CD4-positive, alpha-beta T cell (primary cell): ENCODE measurements at places on chromosomes 2 and 18.

DNA sequence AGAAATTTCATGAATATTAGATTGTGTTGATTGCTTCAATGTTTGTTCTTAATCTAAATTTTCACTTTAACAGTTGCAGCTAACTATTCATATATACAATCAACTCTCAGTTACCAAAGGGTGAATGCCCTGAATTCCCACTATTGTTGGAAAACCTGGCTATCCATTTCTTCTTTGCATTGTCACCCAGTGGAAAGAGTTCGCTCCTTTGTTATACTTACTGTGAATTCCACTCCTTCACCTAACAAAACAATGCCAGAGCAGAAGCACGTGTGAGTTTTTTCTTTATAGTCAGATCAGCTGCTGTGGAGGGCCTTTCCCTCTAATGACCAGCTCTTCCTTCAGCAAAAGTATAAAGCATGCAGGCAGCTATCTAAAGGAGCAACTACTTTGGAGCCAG lies 409.2 kb upstream of the NRP2 start:
- H3K36me3 ChIP-seq: no peaks in the 10 kb centered on the region
- no peak for DNase-seq
- H3K4me1 ChIP-seq: no peaks in the 10 kb centered on the region
- no peak overlapping the region for H3K4me3 ChIP-seq
- H3K27me3 ChIP-seq: no peaks in the 10 kb centered on the region

- no peaks in the 10 kb centered on the region for H3K27me3 ChIP-seq
- H3K4me3 ChIP-seq: no peak overlapping the region
- H3K27ac ChIP-seq: no peak overlapping the region
Measured at GRCh38 chr2:241944821-241945220, 75.3 kb downstream of the RTP5 start.

DNA sequence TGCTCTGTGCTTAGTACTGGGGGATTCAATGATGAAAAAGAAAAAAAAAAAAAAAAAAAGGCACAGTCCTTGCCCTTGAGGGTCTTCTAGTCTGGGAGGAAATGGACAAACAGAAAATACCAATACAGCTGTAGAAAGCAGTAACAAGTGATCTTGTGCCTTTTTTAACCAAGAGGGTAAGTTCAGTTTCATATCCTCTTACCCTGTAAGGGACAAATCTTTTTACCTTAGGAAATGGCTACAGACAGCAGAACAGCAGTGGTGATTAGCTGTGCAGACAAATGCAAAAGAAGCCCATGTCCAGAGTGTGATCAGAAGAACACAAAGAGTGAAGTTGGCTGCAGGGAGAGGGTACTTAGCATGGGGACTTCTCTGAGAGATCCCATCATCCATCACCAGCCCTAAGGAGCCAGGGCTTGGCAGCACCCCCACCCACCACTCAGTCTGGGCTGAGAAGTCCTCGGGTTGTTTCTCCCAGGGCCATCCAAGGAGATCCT lies 102.9 kb downstream of the ALPK2 start:
- no peak overlapping the region for H3K4me3 ChIP-seq
- peaks cover 4% of the 10 kb centered on the region for H3K4me1 ChIP-seq
- H3K36me3 ChIP-seq: no peaks in the 10 kb centered on the region
- H3K27ac ChIP-seq: no peak overlapping the region
- DNase-seq: no peak

- DNase-seq: no peak
- H3K36me3 ChIP-seq: no peaks in the 10 kb centered on the region
- no peak overlapping the region for H3K4me3 ChIP-seq
- H3K27ac ChIP-seq: no peak overlapping the region
Measured at GRCh38 chr2:210792000-210792399, 235.6 kb downstream of the CPS1 start.

DNA sequence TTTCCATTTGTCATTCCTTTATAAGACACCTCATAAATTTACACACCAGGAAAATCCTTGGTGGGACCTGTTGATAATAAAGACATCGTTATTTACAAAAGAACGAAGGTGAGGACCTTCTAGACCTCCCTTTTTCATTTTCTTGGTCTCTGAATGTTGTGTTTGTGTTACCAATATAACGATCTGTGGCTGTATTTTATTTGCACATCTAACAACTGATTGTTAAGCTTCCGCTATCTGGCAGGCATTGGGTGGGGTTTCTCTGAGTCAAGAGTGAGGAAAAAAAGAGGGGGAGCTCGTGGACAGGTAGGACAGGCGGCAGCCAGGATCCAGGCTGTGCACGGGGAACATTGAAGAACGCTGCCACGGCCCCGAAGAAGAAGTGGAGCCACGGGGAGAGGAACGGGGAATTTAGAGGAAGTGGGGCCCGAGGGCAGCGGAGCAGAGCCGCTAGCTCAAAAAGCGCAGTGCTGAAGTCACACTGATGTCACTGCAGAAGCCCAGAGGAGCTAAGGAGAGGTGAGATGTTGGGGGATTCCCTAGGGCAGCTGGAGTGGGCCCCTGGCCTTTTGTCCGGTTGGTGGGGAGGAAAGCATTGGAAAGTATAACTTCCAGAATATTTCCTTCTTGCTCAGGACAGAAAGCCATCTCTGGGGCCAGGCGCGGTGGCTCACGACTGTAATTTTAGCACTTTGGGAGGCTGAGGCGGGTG lies 20.9 kb upstream of the DNMT3A start:
- H3K27me3 ChIP-seq: no peaks in the 10 kb centered on the region
- H3K4me3 ChIP-seq: peak overlapping the region; percentile 61
- H3K27ac ChIP-seq: peak overlapping the region; percentile 67
- peaks cover 21% of the 10 kb centered on the region for H3K4me1 ChIP-seq

- no peaks in the 10 kb centered on the region for H3K27me3 ChIP-seq
- no peaks in the 10 kb centered on the region for H3K4me1 ChIP-seq
- DNase-seq: no peak
- H3K27ac ChIP-seq: no peak overlapping the region
Measured at GRCh38 chr2:143514413-143514812, 385.2 kb downstream of the ARHGAP15 start.

DNA sequence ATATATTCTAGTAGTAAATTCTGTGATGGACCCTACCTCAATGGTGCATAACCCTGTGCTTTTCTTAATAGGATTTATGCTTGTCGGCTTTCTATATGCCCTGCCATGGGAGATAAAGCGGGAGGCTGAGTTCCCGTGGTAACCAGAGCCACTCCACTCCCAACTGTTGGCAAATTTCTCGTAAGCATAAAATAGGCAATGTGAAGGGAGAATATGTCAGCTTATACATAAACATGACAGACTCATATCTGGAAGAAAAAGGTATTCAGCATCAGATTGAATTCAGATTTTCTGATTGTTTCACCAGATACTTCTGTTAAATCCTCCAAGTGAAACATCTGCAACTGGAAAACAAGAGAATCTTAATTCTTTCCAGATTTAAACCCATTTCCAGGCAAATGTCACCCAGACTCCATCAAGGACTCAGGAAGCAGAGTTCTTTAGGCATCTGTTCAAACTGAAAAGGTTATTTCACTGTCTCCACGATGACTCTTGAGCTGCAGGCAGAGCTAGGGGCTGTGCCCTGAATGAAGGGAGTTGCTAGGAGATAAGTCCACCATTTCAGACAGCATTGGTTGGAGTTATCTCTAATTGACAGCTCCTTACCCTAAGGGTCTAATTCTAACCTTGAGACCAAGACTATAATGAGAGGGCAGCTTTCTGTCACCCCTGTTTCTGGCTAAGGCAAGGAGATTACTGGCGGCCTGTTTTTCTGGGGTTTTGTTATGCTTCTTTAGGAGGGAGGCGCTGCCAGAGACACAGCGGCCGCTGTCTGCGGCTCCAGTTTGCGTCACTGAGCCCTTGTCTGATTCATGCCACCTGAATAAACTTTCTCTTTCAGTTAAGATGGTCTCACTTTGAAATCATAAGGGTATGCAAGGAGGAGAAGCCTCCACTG lies 381.3 kb downstream of the SOX11 start:
- H3K4me3 ChIP-seq: no peak overlapping the region
- H3K36me3 ChIP-seq: no peaks in the 10 kb centered on the region
- no peaks in the 10 kb centered on the region for H3K4me1 ChIP-seq
- DNase-seq: no peak

DNA sequence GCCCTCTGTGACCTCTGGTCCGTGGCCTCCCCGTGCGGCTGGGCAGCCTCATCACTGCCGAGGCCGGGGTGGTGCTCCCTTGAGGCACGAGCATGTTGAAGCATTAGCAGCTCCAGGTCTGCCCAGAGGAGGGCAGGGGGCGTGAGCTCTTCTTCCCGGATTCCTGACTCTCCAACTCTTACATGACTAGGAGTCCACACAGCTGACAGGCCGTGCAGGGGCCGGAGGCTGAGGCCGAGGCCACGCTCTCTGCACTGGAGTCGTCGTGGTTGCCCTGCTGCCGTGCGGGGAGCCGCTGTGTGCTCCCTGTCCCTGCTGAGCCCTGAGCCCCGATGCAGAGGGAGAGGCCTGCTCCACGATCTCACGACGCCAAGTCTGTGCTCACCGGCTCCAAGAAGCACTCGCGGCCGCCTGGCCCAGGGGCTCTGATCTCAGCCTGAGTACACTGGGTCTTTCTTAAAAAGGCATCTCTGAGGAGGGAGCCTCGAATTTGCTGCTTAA lies 19.4 kb upstream of the KCNG2 start:
- H3K27ac ChIP-seq: no peak overlapping the region
- H3K4me1 ChIP-seq: no peaks in the 10 kb centered on the region
- H3K36me3 ChIP-seq: no peaks in the 10 kb centered on the region
- no peaks in the 10 kb centered on the region for H3K27me3 ChIP-seq
- H3K4me3 ChIP-seq: no peak overlapping the region

DNA sequence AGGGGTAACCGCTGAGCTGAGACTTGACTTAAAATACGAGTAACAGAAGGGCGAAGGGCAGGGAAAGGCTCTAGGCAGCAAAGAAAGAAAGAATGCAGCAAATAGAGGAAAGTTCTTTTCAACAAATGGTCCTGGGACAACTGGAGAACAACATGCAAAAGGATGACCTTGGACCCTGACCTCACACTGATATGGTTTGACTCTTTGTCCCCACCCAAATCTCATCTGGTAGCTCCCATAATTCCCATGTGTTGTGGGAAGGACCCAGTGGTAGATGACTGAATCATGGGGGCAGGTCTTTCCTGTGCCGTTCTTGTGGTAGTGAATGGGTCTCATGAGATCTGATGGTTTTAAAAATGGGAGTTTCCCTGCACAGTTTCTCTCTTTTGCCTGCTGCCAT lies 33.9 kb downstream of the ST3GAL5 start:
- H3K27me3 ChIP-seq: no peaks in the 10 kb centered on the region
- no peak for DNase-seq
- peaks cover 52% of the 10 kb centered on the region for H3K4me1 ChIP-seq
- peaks cover 4% of the 10 kb centered on the region for H3K36me3 ChIP-seq
- H3K4me3 ChIP-seq: no peak overlapping the region

DNA sequence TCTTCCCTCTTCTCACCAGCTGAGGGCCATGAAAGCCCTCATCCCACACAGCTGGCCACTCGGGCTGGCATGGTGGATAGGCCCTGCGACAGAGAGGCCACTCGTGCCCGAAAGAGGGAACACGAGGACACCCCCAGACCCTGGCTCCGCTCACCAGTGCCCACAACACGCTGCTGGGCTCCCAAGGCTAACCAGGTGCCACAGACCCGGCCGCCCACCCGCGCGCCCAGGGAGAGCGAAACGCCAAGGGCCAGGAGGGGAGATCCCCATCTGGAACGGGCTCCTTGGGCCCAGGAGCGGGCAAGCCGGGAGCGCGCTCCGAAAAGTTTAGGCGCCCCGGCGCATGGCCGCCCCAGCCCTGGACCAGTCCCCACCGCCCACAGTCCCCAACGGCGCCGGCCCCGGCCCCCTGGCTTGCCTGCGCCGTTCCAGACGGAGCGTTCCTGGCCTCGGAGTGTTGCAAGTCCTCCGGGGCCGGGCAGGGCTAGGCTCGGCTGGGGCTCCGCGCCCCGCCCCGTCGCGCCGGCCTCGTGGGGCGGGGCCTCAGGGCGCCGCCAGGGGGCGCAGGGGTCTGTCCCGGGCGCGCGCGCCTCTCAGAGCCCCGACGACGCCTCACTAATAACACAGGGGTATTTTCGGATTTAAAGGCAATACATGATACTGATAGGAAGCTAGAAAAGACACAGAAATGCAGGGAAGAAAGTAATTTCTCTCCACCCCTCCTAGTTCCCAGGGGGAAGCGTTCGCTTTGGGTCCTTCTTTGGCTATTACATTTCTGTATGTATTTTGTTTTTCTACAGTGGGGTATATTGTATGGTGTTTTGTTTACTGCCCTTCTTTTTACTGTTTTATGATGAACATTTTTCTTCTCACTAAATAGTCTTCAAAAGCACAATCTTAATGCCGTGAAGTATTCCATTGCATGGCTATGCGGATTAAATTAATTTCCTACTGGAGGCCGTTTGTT lies at the start of gene TMBIM1:
Gene TMBIM1 (minus strand): TSS at position 456 of the 967 bp plus-strand sequence. CDS start 10,362 bp downstream, outside the sequence.
- H3K4me1 ChIP-seq: peaks cover 73% of the 10 kb centered on the region
- H3K36me3 ChIP-seq: no peaks in the 10 kb centered on the region
- peak within 1 kb of the TSS; percentile 99 for H3K4me3 ChIP-seq
- H3K27ac ChIP-seq: peak within 1 kb of the TSS; percentile 89

DNA sequence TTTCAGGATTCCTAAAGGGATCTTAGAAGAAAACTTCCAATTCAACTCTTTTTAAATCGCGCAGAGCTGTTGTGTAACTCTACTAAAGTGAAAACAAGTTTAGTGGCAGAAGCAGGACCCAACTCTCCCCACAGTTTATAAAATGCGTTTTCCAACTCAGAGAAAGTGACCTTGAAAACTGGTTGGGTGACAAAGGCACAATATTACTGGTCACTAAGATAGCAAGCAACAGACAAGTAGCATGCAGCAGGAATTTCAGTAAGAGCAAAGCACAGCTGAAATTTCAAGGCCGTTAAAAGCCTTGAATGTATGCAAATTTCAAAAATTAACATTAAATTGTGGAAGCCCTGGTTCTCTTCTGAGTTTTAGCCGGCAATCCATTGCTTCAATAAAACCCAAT lies 66.9 kb downstream of the STK39 start:
- no peaks in the 10 kb centered on the region for H3K27me3 ChIP-seq
- no peak overlapping the region for H3K27ac ChIP-seq
- H3K4me1 ChIP-seq: peaks cover 3% of the 10 kb centered on the region
- H3K4me3 ChIP-seq: no peak overlapping the region
- DNase-seq: no peak

- H3K4me1 ChIP-seq: peaks cover 24% of the 10 kb centered on the region
- H3K36me3 ChIP-seq: no peaks in the 10 kb centered on the region
- no peak overlapping the region for H3K4me3 ChIP-seq
- H3K27me3 ChIP-seq: peaks cover 3% of the 10 kb centered on the region
- H3K27ac ChIP-seq: peak overlapping the region; percentile 24
- no peak for DNase-seq
Measured at GRCh38 chr2:110865188-110865587, 132.8 kb downstream of the ACOXL start.

DNA sequence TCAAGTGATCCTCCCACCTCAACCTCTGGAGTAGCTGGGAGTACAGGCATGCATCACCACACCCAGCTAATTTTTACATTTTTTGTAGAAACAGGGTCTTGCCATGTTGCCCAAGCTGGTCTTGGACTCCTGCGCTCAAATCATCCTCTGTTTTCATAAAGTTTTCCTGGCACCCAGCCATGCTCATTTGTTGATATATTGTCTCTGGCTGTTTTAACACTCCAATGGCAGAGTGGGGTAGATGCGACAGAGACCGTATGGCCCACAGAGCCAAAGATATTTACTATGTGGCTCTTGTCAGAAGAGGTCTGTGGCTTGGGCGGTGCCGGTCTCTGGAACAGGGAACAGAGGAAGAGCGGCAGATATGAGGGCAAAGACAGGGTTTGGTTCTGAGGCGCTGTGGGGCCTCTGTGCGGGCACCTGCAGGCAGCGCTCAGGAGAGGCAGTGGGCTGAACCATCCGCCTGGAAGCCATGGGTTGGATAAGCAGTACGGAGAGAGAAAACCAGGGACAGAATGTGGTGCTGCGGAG lies 50.2 kb downstream of the CENPO start:
- no peak overlapping the region for H3K4me3 ChIP-seq
- no peak overlapping the region for H3K27ac ChIP-seq
- DNase-seq: no peak
- H3K27me3 ChIP-seq: no peaks in the 10 kb centered on the region
- peaks cover 16% of the 10 kb centered on the region for H3K36me3 ChIP-seq
